ENCODE measurements at places on chromosomes 2 and 18.
A peak's percentile ranks its signal among the peaks of the same experiment; 100 is the strongest.

- DNase-seq = no peak
Measured at GRCh38 chr18:35525795-35526494, 28.2 kb upstream of the INO80C start.

DNA sequence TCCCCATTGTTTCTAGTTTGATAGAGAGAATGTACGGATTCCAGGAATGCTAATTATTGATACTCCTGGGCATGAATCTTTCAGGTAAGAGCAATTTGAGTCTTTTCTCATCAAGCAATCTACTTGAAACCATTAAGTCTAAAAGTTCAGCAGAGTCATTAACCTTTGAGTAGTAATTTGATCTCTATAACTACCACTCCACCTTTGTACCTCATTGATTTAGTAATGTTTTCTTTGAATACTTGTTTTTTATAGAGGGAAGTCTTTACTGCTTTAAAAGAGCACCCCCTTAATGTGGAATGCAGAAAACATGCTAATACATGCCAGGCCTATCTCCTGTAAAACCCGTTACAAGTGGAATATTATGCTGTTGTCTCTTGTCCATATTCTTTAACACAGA lies 45.0 kb downstream of the EIF5B start:
- DNase-seq = no peak

GRCh38 chr2:10347562-10347948 lies 44.9 kb downstream of the HPCAL1 start:
- no peak for DNase-seq

GRCh38 chr2:46915281-46915810 lies at the start of gene MCFD2:
MCFD2 (minus strand) TSS chr2:46915806; CDS start chr2:46909171, 6,635 bp downstream.
- DNase-seq = no peak

GRCh38 chr18:50509012-50509411 lies 50.9 kb upstream of the MAPK4 start:
- DNase-seq = no peak

DNA sequence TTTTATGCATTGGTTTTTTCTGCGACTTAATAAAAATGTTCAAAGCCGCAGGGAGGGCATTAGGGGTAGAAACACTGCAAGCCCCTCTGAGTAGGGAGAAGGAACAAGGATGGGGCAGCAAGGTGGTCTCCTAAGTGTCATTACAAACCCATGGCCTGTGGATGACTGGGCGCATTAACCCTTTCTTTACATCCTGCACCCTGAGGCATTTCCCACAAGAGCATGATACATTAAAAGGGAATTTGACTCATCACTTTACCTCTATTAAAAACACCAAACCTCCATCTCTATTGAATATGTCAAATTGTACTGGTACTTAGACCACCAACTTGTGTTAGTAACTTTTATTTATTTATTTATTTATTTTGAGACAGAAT lies 112.5 kb downstream of the VIT start:
- DNase-seq = no peak

DNA sequence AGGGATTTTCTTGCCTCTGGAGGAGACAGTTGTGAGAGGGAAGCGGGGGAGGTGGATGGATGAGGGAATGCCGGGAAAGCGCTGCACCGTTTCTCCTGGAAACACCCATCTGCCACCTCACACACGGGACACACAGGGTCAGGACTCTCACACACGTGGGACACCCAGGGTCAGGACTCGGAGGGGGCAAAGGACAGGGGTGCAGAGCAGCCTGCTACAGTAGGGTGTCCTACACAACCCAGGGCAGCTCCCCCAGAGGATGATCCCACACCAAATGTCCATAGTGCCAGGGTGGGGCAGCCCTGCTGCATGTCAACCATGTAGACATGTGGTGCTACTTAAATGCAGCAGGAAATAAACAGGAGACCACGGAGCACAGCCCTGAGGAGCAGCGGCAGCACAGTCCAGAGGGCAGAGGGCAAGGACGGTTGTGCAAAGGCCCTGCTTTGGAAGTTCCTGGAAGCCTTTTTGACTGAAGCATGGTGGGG lies 5.1 kb downstream of the RAMP1 start:
- DNase-seq = no peak

DNA sequence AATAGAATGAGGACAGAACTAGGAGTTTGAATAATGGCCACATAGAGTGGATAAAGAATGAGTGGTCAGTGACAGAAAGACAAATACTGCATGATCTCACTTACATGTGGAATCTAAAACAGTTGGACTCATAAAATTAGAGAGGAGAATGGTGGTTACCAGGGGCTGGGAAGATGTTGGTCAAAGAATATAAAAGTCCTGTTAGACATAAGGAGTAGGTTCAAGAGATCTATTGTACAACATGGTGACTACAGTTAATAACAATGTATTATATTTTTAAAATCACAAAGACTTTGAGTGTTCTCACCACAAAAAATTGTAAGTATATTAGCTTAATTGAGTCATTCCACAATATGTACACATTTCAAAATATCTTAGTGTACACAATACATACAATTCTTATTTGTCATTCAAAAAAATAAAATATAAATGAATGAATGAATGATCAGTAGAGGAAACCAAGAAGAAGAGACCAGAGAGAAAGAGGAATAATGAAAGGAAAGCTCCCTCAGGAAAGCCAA lies 177.9 kb upstream of the VRK2 start:
- DNase-seq = no peak

- DNase-seq = no peak
Measured at GRCh38 chr2:30393510-30393909, 53.5 kb upstream of the LCLAT1 start.

DNA sequence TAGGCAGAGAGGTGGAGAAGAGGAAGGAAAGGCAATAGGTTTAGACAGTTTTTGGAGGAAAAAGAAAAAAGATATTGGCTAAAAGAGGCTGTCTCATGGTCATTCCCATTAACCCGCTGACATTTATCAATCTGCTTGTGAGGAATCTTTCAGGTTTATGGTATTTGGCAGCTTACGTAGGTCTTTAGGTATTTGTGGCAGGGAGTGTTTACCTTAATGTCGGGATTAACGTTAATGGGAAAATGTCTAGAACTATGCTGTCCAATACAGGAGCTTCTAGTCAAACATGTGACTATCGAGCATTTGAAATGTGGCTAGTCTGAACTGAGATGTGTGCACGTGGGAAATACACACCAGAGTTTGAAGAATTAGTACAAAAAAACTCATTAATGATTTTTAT lies 144.2 kb downstream of the BABAM2 start:
- no peak for DNase-seq

DNA sequence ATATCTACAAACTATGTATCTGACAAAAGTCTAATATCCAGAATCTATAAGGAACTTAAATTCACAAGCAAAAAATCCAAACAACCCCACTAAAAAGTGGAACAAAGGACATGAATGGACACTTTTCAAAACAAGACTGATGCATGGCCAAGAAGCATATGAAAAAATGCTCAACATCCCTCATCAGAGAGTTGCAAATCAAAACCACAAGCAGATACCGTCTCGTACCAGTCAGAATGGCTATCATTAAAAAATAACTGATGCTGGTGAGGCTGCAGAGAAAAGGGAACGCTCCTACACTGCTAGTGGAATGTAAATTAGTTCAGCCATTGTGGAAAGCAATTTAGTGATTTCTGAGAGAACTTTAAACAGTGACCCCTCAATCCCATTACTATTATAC lies 56.5 kb downstream of the CCBE1 start:
- DNase-seq = no peak

DNA sequence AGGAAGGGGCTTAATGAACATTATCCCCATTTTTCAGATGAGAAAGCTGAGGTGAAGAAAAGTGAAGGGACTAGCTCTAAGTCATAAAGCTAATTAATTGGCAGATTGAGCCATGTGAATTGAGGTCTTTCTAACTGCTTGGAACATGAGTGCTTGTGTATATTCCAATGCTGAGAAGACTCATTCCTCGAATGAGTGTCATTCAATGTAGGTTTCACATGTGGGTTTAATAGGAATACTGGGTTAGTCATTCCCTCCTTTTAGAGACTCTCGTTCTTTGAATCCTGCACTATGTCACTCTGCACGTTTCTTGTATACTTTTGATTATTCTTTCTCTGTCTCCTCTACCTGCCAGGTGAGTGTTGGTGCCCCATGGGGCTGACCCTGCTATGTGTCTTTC lies 218.2 kb downstream of the HRH4 start:
- peak; percentile 45 for DNase-seq

DNA sequence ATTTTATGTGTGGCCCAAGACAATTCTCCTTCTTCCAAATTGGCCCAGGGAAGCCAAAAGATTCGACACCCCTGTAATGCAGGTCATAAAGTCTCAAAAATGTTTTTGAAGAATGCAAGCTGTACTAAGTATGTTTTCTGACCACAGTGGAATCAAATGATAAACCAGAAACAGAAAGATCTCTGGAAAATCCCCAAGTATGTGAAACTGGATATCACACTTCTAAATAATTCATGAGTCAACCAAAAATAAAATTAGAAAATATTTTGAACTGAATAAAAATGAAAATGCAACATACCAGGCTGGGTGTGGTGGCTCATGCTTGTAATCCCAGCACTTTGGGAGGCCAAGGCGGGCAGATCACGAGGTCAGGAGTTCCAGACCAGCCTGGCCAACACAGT lies 34.1 kb upstream of the UBE2F start:
- peak; percentile 89 for DNase-seq

DNA sequence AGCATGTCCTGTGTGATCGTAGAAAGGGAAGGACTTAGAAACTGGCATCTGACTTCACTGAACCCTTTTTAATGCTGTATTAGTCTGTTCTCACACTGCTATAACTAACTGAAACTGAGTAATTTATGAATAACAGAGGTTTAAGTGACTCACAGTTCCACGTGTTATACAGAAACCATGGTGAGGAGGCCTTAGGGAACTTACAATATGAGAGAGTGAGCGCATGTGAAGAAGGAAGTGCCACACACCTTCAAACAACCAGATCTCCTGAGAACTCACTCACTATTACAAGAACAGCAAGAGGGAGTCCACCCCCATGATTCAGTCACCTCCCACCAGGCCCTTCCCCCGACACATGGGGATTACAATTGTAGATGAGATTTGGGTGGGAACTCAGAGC lies 811.3 kb downstream of the CPS1 start:
- no peak for DNase-seq

DNA sequence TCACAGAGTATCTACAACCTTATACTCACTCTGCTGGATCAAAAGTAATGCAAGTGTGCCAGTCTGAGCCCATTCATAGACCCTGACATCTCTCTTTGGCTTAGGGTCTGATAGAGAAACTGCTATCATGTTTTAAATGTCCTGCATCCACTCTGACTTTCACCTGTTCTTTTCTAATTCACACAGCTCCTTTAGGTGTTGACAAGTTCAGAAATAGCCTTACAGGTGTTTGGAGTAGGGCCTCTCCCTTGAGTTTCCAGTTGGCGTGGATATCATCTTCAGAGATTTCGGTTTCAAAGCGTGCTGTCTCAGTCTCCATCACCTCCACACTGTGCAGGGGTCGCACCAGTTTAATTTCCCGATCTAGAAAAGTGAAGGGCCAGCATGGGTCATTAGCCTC lies 150.3 kb downstream of the PLEKHA3 start:
- DNase-seq = no peak

- no peak for DNase-seq
Measured at GRCh38 chr2:172281648-172282570, 145.5 kb upstream of the ITGA6 start.

- DNase-seq = no peak
Measured at GRCh38 chr2:171785450-171785849, 98.2 kb downstream of the DYNC1I2 start.

DNA sequence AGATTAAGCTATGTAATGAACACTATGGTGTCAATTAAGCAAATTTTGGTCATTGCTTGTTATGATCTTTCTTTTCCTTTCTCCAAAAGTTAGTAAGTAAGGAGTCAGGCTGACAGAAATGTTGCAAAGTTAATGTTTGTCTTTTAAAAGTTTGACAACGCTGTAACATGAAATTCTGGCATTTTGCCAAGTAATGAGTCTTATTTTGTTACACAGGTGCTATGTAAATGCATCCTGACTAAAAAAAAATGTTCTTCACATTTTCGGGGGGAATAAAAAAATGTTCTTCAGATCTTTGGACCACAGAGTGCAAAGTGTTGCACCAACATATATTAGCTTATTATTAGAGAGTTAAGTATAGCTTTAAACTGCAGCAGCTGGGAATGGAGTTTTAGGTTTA lies 54.8 kb upstream of the PROKR1 start:
- no peak for DNase-seq

DNA sequence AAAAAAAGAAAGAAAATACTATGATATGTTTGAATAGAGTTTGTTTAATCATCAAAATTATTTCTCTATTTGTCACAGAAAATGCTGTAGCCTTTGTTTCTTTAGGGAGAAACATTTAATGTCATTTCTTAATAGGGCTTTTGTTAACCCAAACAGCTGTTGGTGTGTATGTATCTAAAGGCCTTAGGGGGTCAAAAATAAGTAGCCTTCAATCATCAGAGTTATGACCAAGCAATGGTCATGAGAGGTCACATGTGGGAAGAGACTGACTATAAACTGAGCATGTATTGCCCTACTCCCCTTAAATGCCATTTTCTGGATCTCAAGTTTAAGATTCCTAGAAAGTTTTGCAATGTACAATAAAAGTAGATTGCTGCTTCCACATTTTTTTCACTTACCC lies 22.7 kb downstream of the HNMT start:
- DNase-seq = no peak

DNA sequence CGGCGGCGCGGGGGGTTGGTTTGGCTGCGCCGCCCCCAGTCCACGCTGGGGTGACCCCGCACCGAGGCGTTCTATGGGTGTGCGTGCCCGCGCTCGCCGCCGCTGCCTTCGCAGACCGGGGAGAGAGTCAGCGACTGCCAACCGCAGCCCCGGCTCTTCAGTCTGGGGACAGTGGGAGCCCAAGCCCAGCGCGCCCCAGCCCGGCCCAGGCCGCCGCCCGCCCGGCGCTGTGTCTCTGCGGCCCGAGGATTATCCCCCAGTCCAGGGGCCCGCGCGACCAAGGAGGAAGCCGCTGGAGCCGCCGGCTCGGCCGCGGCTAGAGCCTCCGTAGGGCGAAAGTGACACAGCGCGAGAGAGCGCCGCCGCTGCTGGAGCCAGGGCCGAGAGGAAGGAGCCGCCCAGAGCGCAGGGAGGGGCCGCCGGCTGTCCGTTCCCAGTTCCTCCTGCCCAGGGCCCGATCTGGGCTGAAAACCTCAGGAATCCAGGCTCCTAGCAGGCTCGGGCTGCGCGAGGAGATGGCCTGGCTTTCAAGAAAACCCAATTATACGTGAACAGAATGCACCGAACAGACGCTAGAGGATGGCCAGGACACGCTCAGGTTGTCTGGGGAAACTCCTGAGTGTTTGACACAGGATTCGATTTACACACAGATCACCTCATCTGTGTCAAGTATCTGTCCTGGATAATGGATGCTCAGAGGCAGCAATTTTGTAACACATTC lies 2.4 kb downstream of the CTIF start:
- no peak for DNase-seq

GRCh38 chr2:80548469-80548868 lies 243.9 kb upstream of the LRRTM1 start:
- DNase-seq = no peak

GRCh38 chr2:75705921-75706320 lies 4.8 kb downstream of the GCFC2 start:
- no peak for DNase-seq

GRCh38 chr2:39141334-39142271 lies 20.8 kb upstream of the SOS1 start:
- DNase-seq = no peak

All from BJ (cell line).